T-helper 2 cell treated with Interferon-gamma antibody and Interleukin-4, amounts not matched to agents 5 μg/mL and 100 μg/mL, for 36 hours (primary cell): ENCODE measurements at places on chromosomes 7 and 10.

DNA sequence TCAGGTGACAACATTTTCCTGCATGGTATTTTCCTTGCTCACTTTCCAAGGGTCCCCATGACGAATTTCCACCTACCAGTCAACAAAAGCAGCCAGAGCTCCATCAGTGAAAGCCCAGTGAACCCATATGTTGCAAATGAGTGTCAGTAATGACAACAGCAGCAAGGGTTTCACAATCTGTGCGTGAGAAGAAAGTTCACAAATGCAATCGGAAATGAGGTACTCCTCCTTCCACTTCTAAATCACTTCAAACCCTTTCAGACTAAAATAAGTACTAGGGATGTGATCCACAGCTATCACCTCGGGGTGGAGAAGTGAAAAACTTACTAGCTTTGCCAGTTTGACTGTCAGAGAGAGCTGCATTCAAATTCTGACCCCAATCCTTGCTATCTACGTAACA, 55.6 kb upstream of the BET1 start:
- H3K27ac ChIP-seq: no peak overlapping the region
- peaks cover 10% of the 10 kb centered on the region for H3K4me1 ChIP-seq
- no peaks in the 10 kb centered on the region for H3K36me3 ChIP-seq

- H3K4me3 ChIP-seq: peak overlapping the region; percentile 36
- DNase-seq: no peak
- H3K4me1 ChIP-seq: peaks cover 20% of the 10 kb centered on the region
- peaks cover 16% of the 10 kb centered on the region for H3K27me3 ChIP-seq
- no peak overlapping the region for H3K27ac ChIP-seq
Observed at GRCh38 chr10:61438141-61438988, 14.8 kb downstream of the TMEM26 start.

DNA sequence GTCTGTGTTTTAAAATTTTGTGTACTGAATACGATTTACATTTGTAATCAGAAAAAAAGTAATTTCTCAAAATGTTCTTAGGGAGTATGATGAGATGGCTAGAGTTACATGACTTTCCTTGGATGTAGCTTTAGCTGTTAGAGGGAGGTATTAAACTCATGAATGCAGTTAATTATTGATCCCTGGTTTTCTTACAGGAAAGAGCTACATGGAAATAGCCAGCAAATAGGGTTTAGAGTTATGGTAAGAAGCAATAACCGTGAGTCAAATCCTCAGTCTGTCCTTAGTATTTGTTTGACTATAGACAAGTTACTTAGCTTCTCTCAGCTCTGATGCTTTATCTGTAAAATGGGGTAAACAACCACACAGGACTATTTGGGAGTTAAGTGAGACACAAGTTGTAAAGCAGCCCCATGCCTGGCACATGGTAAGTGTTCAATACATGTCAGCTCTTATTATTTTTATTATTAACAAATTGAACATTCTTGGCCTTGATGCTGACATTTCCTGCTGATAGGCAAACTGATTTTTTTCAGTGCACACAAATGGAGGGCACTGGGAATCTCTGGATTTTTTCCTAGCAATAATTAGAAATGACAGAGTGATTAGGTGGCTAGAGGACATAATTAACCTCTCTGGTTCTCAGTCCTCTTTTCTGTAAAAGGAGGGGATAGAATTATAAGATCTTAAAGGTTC, 204.5 kb upstream of the PHYHIPL start:
- H3K4me1 ChIP-seq: no peaks in the 10 kb centered on the region
- no peak overlapping the region for H3K27ac ChIP-seq
- DNase-seq: no peak
- no peaks in the 10 kb centered on the region for H3K36me3 ChIP-seq
- no peak overlapping the region for H3K4me3 ChIP-seq

DNA sequence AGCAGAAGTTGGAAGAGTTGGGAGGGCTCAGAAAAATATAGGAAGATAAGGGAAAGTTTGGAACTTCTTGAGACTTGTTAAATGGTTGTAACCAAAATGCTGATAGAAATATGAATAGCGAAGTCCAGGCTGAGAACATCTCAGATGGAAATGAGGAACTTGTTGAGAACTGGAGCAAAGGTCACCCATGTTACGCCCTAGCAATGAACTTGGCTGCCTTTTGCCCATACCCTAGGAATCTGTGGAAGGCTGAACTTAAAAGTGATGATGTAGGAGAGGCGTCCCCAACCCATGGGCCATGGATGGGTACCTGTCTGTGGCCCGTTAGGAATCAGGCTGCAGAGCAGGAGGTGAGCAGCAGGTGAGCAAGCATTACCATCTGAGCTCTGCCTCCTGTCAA, 347.8 kb downstream of the ARL4A start:
- H3K27ac ChIP-seq: no peak overlapping the region
- peaks cover 3% of the 10 kb centered on the region for H3K27me3 ChIP-seq
- H3K36me3 ChIP-seq: no peaks in the 10 kb centered on the region

- DNase-seq: no peak
- H3K27me3 ChIP-seq: peaks cover 16% of the 10 kb centered on the region
- peaks cover under 1% of the 10 kb centered on the region for H3K36me3 ChIP-seq
- no peak overlapping the region for H3K4me3 ChIP-seq
Observed at GRCh38 chr10:43336641-43337318, 34.7 kb upstream of the FXYD4 start.

DNA sequence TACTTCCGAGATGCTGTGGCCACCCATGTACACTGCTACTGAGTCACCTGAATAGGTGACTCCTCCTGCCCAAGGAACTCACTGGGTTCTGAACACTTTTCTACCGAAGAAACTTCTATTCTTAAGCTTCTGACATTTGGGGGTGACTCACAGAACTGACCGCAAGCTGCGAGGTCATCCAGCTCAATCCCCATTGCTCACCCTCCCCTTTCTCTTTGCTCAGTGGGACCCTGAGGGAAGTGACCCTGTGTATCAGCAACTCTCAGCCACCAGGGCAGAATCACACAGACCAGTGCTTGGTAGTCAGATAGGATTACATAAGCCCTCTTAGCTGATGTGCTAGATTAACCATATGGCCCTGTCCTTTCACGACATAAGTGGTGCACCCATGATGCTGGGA, 46.3 kb downstream of the INSYN2A start:
- no peak overlapping the region for H3K27ac ChIP-seq
- H3K36me3 ChIP-seq: no peaks in the 10 kb centered on the region
- H3K4me1 ChIP-seq: peaks cover 2% of the 10 kb centered on the region

GRCh38 chr7:67788669-67789068, 792.0 kb downstream of the TYW1 start:
- peaks cover 1% of the 10 kb centered on the region for H3K36me3 ChIP-seq
- H3K4me3 ChIP-seq: no peak overlapping the region
- no peaks in the 10 kb centered on the region for H3K4me1 ChIP-seq

DNA sequence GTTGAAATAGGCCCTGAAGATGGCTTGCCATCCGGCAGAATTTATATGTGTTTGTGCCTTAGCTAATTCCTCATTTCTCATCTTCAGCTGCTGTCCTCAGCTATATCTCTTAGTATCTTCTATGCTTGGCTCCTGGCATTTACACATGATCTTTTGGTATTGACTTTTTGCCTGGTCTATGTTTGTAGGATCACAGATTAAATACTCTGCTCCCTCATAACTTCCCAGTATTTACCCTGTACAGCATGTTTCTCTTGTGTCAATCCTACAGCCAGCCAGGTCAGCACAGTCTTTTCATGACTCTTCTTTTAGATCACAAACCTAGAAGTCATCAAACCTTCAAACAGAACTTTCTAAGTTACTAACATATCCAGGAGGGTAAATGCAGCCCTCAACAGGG, 743.8 kb downstream of the MAGI2 start:
- no peak for DNase-seq
- no peak overlapping the region for H3K4me3 ChIP-seq
- no peaks in the 10 kb centered on the region for H3K36me3 ChIP-seq
- no peaks in the 10 kb centered on the region for H3K4me1 ChIP-seq
- no peak overlapping the region for H3K27ac ChIP-seq
- no peaks in the 10 kb centered on the region for H3K27me3 ChIP-seq

DNA sequence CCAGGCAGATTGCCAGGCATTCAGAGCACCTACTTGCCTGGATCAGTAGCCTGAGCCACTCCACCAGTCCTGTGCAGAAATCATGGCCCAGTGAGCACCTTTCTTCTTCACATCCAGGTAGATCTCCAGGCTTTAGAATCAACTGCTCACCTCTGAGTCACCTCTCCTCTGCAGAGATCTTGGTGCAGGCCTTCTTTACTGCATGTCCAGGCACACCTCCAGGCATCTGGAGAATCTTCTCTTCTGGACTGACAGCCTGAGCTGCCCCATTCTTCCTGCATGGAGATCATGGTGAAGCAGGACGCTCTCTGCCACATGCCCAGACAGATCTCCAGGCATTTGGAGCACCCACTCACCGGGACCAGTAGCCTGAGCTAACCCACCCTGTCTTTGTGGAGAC, 894.5 kb upstream of the MBL2 start:
- H3K4me3 ChIP-seq: no peak overlapping the region
- H3K4me1 ChIP-seq: no peaks in the 10 kb centered on the region
- H3K27ac ChIP-seq: no peak overlapping the region

- no peaks in the 10 kb centered on the region for H3K4me1 ChIP-seq
- H3K36me3 ChIP-seq: no peaks in the 10 kb centered on the region
- peaks cover 6% of the 10 kb centered on the region for H3K27me3 ChIP-seq
Observed at GRCh38 chr10:75612904-75613684, 181.7 kb downstream of the LRMDA start.

DNA sequence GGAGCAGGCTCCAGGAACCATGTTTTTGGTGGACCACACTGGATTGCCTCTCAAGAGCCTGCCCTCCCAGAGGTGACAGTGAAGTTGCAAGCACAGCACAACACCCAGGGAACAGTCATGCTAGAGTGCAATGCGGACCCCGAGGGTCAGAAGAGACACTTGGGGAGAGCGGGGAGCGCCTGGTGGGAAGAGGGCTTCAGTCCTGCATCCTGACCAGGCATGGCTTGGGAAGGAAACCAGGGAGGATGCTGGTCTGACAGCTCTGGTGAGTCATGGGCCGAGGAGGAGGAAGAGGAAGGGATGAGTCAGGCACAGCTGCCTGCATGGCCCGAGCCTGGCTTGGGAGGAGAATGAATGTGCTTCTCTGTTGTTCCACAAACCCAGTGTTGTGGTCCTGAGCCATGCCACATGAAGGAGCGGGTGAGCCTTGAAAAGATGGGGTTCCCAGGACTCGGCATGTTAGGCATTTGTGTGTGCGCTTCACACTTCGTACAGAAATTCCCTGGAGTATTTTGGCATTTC, 29.5 kb upstream of the ANKRD2 start:
- peaks cover 7% of the 10 kb centered on the region for H3K4me1 ChIP-seq
- no peaks in the 10 kb centered on the region for H3K36me3 ChIP-seq
- H3K27ac ChIP-seq: no peak overlapping the region
- no peaks in the 10 kb centered on the region for H3K27me3 ChIP-seq

DNA sequence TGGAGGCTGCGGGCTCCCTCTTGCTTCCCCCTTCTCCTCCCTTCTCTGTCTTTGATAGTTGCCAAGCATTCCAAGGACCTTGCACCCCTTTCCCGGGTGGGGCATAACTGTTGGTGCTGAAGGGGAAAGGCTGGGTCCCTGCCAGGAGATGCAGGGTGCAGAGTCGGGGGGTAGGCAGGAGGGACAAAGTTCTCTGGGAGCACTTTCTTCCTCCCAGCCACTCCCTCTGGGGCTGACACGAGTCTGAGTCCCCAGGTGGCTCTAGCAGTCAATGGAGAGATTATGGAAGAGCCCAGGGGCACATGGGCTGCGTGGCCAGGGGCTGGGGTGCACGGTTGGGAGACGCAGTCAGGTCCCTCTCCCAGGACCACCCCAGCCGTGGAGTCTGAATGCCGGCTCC, 2.1 kb downstream of the CLDN15 start:
- peaks cover 7% of the 10 kb centered on the region for H3K36me3 ChIP-seq
- H3K4me1 ChIP-seq: peaks cover 2% of the 10 kb centered on the region
- no peak overlapping the region for H3K4me3 ChIP-seq
- no peak for DNase-seq
- no peaks in the 10 kb centered on the region for H3K27me3 ChIP-seq
- no peak overlapping the region for H3K27ac ChIP-seq

- no peaks in the 10 kb centered on the region for H3K27me3 ChIP-seq
- H3K4me1 ChIP-seq: peaks cover 52% of the 10 kb centered on the region
- peak; percentile 11 for DNase-seq
- peak overlapping the region; percentile 63 for H3K4me3 ChIP-seq
- H3K36me3 ChIP-seq: peaks cover 49% of the 10 kb centered on the region
Observed at GRCh38 chr7:7257899-7258692, 75.8 kb downstream of the C1GALT1 start.

- no peaks in the 10 kb centered on the region for H3K36me3 ChIP-seq
- DNase-seq: no peak
- no peak overlapping the region for H3K27ac ChIP-seq
Observed at GRCh38 chr7:148570510-148570909, 20.1 kb upstream of the C7orf33 start.

DNA sequence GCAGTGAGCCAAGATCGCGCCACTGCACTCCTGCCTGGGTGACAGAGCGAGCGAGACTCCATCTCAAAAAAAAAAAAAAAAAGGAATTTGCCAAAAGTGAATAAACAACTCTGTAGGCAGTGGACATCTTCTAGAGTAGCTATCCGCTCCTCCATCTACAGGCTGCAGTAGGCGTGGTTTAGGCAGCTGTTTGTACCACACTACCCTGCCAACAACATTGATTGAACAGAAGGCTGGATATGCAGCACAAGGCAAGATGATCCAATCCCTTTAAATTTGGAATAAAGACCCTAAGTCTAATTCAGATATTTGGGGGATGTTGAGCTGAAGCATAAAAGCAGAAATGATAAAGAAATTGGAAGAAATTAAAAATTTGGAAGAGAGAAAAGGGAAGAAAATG, 141.6 kb downstream of the TES start:
- H3K27ac ChIP-seq: no peak overlapping the region
- peaks cover 7% of the 10 kb centered on the region for H3K27me3 ChIP-seq
- DNase-seq: no peak
- no peaks in the 10 kb centered on the region for H3K36me3 ChIP-seq
- no peaks in the 10 kb centered on the region for H3K4me1 ChIP-seq

DNA sequence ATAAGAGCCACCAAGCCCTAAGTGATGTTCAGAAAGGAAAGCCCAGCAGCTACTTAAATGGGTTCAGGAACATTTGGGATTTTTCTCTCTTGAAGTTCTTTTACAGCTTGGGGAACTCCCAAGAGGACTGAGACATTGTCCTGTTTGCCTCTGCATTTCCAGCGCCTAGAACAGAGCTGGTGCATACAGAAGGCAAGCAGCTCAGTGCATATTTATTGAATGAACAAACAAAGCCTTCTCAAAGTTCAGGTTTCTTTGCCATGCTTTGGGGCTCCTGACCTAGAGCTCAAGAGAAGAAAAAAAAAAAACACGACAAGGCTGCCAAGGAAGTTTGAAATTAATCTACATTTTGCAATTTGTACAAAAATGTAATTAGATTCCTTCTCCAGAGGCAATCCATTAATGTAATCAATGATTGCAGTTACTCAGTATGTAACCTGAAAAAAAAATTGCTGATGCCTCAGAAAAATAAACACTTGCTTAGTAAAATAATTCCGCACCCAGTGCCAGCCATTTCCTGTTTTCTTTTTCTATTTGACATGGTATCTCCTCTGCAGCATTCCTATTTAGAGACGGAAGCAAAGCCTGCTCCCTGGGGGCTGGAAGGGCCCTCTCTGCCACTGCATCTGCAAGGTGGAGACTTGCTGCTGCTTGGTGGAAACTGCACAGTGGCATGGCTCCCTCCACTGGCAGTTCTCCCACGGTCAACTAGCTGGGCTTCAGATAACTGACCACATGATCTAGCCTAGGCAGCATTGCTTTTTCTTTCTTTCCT, 157.3 kb downstream of the TMEM178B start:
- H3K4me3 ChIP-seq: no peak overlapping the region
- DNase-seq: no peak
- H3K27ac ChIP-seq: no peak overlapping the region
- no peaks in the 10 kb centered on the region for H3K36me3 ChIP-seq
- H3K4me1 ChIP-seq: no peaks in the 10 kb centered on the region
- H3K27me3 ChIP-seq: peaks cover 8% of the 10 kb centered on the region
